ENCODE measurements at places on chromosomes 4 and X.

- no peak for DNase-seq
These were observed 6.8 kb downstream of the MSX1 start for GRCh38 chr4:4866124-4866865.

DNA sequence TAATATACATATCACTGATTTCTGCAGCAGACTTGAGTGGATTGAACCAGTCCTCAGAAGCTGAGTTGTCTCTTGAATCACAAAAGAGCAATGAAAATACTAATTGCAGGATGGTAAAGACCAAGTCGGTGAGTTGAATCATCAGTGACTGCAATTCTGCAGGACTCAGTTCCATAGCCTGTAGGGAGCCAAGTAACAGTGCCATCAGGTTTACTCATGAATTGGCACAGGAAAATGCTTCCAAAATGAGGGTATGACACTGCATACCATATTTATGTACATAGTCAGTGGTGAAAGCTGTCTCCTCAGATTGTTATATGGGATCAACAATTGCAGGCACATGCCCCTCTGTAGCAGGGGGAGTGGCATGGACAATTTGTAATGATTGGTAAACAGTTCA, 192.8 kb downstream of the CCNG2 start:
- DNase-seq = peak; percentile 8

DNA sequence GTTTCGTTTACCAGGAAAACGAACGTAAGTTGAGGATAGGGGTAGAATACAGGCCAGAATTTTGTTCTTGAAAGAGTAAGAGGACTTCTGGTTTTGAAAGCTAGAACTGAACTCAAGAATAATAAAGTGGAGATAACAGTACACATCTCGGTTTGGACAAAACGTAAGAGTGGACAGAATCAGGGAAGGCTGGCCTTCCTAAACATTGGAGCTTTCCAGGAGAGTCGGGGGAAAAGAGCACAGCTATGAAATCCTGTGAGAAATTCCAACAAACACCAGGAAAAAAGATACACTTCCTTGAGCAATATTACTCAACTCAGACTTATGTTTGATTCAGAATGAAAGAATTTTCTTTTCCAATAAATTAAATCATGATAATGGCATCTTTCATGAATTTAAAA, 1.2 kb downstream of the CTSO start:
- peak; percentile 46 for DNase-seq

DNA sequence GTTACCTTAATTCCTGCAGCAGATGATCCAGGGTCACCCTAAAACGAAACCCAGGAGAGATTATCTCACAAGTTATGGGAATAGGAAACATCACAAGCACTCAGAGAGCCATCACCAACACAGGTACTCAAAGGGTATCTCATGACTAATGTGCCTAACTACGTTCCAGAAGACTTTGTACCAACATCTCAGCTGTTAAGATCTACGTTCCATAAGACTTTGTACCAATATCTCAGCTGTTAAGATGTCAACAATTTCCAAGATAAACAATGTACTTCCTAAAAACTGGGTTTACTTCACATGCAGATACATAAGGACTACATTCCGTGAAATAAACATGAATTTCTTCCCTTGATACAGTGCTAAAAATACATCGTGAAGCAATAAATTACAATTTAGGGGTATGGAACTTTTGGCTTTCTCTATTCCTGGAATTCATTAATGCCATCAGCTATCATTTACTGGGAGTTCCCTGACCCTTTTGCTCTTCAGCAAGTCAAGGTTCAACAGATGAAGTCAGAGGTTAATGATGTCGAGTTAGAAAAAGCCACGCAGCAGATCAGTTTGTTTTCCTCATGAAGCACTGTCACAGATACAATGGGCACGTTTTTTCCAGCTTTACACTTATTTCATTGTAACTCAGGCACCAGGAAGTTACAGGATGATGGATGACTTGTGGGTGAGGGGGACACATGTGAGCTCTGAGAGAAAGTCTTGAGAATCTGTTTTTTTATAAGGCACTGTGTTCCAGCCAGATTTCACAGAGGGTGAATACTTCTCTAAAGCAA, 127.0 kb upstream of the ETNPPL start:
- no peak for DNase-seq

DNA sequence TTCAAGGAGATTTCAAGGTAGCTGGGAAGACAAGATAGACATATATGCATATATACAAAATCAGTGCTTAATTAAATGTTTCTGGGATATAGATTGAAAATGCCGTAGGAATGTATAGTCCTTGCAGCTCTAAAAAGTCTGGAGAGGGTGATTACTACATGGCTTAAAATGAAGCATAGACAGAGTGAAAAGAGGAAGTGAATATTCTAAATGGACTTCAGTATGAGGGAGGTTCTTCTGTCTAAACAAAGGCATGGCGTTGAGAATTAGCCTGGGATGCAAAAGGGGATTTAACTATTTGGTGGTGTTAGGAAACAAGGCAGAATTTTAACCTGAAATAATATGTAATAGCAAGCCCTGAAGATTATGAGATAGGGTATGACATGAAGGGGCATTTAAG, 141.5 kb upstream of the FRMPD4 start:
- no peak for DNase-seq

GRCh38 chrX:148661035-148661434, 160.6 kb downstream of the AFF2 start:
- no peak for DNase-seq

- no peak for DNase-seq
These were observed 406.6 kb downstream of the PCDH10 start for GRCh38 chr4:133555671-133556070.

DNA sequence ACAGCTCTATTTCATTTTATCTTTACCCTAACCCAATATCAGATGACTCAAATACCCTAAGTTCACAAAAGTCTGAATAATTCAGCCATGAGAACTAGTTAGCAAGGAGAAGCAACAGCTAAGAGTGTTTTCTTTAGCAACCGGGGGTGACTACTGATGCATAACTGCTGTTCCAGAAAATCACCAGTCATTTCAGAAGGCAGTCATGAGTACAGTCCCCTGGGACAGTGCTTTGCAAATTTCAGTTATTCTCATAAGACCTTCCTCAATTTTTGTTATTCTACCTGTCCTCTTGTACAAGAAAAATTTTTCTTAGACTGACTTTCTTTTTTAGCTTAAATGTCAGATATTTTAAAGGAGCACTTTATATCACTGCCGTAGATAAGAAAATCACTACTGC, 16.4 kb downstream of the BANK1 start:
- peak; percentile 52 for DNase-seq

GRCh38 chr4:89358935-89359638, 51.5 kb upstream of the GPRIN3 start:
- DNase-seq = no peak

DNA sequence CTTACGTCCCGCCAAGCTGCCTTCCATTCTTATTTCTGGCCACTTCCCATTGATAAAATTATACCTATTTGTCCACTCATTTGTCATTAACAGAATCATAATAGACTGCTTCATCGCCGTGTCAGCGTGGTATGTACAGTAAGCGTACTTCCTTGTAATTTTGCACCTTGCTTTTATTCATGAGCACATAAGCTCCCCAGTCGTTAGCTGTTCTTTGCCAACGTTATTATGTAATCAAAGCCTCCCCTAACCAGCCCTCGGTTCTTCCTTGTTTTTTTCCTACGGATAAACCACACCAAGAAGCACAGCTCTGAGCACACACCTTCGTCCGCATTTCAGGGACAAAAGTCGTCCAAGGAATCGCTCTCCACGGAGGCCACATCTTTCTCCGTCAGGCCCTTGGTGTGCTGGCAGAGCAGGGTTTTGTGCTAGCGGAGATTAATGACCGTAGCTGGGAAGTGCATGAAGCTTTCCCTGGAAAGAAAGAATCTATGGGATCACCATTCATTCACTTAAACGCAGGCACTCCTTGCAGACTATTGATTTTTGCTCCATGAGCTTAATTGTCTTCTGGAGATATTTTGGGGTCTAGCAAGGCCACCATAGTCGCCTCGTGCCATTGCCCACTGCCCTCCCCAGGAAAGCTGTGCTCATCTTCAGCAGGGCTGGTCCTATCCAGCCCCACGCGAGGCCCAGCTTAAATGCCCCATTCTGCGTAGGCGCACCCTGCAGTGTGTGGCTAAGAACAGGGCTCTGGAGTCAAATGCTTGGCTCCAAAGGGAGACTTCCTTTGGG, 200.9 kb upstream of the PSAPL1 start:
- no peak for DNase-seq

- no peak for DNase-seq
These were observed 421.5 kb upstream of the EPHA5 start for GRCh38 chr4:66091786-66092185.
